Coronary artery (tissue), 2 donors: ENCODE measurements at places on chromosomes 13 and 19.

DNA sequence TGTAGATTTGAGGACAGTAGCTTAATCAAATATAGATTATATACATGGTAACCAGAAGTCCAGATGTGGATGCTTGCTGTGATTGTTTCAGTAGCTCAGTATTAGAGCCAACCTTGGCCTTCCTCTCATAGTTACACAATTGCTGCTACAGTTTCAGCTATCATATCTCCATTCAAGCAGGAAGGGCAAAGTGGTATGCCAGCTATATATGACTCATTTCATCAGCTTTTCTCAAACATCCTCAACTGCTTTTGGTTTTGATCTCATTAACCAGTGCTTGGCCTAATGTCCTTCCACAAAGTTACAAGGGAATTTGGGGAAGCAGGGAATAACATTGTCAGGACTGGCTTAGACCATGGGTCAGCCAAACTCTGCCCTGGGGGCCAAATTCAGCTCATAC lies 73.0 kb upstream of the MAB21L1 start:
- no peak for DNase-seq

DNA sequence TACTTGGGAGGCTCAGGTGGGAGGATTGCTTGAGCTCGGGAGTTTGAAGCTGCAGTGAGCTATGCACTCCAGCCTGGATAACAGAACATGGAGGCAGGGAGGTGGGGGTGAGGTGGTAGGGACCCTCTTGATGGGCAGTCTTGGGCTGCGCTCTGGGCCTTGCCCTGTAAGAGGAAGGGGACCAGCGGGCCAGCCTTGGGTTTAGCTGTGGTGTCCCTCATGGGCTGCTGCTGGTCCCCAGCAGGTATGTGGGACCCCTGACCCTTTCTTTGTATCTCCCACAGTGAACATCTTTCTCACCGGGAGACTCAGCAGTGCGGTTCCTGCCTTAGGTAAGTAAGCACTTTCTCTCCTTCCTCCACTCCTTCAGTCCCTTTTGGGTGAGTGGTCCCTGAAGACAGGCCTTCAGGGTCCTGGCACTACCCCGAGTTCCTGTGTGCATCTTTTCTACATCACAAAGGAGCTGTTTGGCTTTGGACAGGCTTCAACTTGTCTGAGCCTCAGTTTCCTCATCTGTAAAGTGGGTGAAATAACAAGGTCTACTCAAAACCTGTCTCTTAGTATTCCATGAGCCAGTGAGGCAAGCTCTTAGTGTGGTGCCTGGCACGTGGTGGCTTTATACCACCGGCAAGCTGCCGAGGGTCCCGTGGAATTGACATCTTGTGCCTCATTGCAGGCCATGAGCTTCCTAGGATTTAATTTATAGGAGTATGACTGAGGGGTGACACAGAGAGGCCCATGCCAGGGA lies 2.5 kb downstream of the LRP3 start:
- DNase-seq: no peak

DNA sequence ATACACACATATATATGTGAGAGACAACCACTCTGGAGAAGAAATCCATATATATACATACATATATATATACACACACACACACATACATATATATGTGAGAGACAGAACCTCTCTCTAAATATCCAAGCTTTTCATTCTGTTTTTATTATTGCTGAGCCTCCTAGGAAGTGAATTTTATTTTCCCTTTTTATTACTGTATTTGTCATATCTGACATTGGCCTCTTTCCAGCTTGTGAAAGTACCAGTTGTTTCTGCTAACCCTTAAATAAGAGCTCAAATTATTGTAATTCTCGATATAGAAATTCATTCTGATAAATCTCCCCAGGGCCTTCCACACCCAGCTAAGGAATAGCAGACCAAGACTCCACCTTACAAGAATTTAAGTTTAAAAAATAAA lies 81.0 kb downstream of the NUFIP1 start:
- no peak for DNase-seq

DNA sequence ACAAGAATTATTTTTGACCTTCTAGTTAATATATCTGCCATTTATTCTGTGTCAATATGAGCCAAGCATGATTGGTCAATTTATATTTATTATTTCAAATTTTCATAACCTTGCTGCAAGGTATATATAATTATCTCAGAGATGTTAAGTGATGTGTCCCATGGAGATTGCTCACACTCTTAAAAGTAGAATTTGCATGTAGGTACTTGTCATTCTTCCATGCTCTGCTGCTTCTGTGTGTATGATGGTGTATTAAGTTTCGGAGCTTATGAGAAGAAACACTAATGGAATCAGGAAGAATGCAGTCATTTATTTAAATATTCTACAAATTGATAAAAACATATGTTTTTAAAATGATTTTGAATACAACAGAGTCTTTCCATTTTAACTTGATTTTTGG lies 586.8 kb upstream of the MIR17HG start:
- no peak for DNase-seq

GRCh38 chr13:47959468-47960247 lies 41.4 kb downstream of the SUCLA2 start:
- no peak for DNase-seq

DNA sequence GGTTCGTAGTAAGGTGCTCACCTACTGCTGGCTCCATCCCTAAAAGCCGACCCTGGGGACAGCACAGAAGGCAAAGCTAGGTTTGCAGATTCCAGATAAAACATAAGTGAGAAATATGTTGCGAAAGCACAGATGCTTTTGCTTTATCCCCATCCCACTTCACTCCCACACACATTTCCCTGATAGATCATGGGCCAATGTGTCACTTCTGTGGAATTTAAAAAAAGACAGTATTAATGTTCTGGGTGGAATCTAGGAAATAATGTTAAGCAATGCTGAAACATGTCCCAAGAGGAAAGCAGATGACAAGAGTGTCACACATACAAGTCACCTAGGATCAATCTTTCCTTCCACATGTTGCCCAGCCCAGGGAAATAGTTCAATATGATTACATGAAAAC lies 661.0 kb upstream of the MIR17HG start:
- DNase-seq: no peak

DNA sequence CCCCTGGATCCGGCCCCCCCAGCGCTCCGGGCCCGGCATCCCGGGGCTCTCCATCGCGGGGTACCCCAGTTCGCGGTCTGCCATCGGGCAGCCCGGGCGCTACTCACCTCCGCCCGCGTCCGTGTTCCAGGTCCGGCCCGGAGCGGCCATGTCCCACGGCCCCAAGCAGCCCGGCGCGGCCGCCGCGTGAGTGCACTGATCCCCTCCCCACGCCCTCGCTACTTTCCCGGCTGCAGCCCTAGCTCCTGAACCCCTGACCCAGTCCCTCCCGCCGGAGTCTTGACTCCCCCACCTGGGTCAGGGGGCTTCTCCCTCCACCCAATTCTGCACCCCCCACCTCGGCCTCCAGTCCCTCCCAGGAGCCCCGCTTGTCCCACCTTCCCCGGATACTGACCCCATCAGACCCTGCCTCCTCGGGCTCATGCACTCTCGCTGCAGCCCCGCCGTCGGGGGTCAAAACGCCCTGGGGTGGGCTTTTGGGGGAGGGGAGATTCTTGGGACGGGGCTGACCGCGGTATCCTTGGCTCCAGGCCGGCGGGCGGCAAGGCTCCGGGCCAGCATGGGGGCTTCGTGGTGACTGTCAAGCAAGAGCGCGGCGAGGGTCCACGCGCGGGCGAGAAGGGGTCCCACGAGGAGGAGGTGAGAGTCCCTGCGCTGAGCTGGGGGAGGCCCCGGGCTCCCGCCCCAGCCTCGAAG lies 566 bp downstream of the HMG20B start:
- DNase-seq: no peak

GRCh38 chr13:52862358-52863206 lies 14.1 kb upstream of the PCDH8 start:
- DNase-seq: no peak

DNA sequence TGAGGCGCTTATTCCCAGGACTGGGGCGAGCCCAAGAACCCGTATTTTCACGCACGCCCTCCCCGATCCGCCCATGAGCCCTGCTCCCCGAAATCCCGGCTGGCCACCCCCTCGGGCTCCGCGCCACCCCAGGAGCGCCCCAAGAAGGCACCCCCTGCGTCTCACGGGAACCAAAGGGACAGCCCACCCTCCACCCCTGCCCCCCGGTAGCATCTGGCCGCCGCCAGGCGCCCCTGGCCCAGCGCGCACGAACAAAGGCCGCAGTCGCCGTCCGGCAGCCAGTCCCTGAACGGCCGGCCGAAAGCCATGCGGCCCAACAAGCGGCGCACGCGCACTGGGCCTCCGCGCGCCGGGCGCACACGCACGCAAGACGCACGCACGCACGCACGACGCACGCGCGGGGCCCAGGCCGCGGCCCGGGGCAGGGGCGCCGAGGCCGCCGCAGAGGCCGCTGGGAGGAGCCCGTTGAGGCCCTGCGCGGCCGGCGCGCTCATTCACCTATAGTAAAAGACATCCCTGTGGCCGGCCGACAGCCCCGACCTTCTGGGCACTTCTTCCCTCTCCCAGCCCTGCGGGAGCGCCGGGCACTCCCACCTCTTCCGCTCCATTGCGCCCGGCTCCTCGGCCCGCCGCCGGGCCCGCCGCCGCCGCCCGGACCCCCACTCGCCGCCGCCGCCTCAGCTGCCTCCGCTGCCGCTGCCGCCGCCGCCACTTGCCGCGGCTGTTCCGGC lies 476 bp downstream of the MBD3 start:
- DNase-seq: peak; percentile 88

- DNase-seq: no peak
These were observed 1257.9 kb downstream of the PCDH17 start for GRCh38 chr13:58889474-58889873.

- DNase-seq: no peak
These were observed 7.0 kb upstream of the LRP3 start for GRCh38 chr19:33187183-33187540.

- DNase-seq: no peak
These were observed 2.2 kb downstream of the FCER2 start for GRCh38 chr19:7699417-7700401.

GRCh38 chr19:35363711-35364425 lies 5.6 kb downstream of the FFAR3 start:
- DNase-seq: no peak

DNA sequence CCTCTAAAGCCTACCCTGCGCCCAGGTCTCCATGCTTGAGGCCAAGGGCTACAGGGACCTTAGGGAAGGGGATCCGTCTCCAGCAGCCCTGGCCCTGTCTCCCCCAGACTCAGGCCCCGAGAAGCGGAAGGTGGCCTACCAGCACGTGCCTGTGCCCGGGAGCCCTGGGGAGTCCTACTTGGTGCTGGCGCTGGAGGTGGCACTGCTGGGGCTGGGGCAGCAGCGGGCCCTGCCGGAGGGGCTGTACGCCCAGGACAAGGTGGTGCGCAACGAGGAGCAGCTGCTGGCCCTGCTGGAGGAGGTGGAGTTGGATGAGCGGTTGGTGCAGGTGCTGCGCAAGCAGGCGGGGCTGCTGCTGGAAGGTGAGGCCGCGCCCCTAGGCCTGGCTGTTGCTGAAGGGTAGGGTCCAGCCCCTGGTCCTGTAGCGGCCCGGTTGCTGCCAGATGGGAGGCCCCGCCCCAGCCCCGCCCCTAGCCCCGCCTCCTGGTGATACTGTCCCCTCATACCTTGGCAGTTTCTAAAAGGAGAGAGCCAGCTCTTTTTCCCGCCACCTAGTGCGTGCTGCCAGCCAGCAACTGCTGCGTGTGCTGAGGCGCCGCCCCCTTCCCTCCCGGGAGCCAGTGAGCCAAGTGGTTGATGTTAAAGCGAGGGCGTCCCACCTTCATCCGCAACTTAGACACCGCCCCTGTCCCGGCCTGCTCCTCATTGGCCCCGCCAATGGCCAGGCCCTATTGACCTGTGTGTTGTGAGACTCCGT lies 22.6 kb downstream of the ZSWIM4 start:
- no peak for DNase-seq

DNA sequence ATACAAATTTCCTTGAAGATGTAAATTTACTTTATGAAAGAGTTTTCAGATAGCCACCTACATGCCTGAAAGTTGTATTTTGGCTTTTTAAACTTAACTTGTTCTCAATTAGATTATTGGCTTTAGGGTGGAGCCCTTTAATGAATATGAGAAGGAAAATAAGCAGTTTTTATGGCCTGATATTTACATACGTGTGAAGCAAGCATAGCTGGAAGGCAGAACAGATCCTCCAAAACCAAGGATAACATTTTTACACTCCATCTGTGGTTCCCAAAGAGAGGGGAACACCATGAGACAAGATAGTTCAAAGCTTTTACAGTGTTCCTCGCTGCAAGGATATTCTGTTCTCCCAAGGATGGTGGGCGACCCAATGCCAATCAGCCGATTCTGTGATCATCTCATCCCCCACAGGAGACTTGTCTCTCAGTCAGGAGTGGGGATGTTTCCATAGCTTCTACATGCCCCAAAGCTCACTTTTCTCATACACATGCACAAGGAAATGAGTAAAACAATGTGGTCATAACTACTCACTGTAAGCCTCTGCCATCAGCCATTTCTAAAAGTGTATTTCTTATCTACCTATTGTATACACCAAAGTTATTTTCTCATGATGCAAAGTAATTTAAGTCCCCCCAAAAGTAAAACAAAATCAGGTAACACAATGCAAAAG lies 24.6 kb upstream of the KBTBD6 start:
- no peak for DNase-seq

DNA sequence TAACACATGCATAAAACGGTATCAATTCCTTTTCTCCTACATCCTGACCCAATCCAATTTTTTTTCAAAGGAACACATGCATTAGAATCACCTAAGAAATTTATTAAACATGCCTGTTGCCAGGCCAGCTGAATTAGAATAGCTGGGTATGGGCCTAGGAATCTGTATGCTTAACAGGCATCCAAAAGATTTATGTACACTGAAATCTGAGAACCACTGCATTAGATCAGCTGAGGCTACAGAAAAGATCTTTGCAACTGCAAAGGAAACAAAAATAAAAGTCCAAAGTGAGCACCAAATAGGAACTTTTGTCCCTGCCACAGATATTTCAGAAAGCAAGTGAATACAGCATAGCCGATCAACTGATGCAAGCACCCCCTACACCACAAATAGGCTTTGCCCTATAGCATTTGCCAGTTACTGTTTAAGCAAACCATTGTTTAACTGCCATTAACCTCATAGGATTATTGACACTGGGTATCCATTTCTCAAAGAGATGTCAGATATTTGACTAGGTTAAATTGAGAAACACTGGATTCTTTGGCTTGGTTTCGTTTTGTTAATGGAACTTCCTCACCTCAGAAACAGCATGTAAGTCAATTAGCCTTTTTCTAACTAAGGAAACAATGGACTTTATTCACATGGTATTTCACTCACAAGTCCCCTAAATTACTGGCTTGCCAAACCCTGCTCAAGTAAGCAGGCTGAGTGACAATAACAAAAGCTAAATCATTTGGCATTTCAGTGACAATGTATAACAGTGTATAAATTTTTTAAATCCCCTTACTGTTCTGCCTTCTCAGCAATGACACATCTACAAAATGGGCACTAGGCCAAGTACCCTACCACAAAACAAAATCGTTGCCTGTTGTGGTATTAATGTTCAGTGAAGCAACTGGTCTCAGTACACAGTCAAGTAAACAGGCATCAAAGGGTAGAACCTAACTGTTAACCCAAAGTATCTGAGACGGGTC lies 67.8 kb downstream of the SUCLA2 start:
- DNase-seq: no peak

- no peak for DNase-seq
These were observed 243.6 kb downstream of the DLEU7 start for GRCh38 chr13:50599927-50600326.

- DNase-seq: no peak
These were observed 22.0 kb upstream of the GPR18 start for GRCh38 chr13:99280166-99280565.
